ENCODE measurements at places on chromosomes 3 and 15.

DNA sequence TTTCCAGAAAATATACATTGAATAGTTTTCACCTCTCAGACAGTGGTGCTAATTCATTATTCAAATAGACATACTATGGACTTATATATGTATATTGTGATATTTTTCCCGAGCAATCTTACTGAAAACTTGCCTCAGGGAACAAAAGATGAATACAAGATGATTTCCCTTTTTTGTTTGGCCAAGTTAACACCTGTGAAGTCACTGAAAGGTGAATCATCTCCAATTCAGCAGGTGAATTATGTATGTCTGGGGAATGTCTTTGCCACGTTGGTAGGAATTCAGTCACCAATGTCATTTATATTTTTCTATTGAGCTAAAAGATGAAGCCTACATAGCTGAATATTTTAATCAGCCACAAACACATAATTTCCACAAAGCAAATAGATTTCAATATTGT lies 88.2 kb downstream of the GPR156 start:
- DNase-seq: no peak

GRCh38 chr3:172787746-172788145 lies 37.2 kb downstream of the ECT2 start:
- DNase-seq: no peak

- DNase-seq: no peak
Measured at GRCh38 chr3:114974387-114974786, 172.7 kb downstream of the ZBTB20 start.

DNA sequence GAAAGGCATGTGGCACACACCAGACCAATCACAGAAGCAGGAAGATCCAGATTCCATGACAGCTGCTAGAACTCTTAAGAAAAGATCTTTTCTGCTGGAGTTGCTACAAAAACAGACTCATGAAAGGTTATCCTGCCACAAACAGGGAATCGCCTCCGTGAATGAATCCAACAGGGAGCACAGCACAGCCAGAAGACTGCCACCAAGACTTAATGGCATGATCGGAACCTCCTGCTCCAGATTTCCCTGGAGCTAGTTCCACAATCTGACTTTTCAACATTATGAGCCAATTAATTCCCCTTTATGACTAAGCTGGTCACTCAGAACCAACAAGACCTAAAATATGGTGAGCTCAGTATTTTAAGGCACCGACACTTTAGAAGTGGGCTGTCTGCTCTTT lies 232.5 kb downstream of the FOXP1 start:
- no peak for DNase-seq

DNA sequence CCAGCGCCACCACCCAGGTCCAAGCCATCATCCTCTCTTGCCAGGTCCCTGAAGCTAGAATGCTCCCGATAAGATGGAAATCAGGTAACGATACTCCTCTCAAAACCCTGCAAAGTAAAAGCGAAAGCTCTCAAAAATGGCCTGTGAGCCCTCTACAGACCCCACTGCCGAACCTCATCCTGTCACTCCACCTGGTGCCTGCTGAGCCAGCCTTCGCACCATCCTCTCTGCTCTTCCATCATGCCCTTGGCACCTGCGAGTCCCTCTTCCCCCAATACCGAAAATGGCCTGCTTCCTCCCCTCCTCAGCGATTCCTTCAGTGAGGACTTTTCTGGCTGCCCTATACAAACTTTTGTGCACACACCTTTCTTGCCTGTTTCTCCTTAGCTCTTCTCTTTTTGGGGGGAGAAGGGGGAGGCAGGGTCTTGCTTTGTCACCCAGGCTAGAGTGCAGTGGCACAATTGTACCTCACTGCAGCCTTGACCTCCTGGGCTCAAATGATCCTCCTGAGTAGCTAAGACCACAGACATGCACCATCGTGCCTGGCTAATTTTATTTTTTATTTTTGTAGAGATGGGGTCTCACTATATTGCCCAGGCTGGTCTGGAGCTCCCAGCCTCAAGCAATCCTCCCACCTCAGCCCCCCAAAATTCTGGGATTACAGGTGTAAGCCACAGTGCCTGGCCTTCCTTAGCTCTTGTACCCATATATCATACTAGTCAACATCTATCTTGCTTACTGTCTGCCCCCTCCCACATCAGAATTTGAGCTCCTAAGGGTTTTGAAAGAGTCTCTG lies 3.0 kb downstream of the IDH2 start:
- DNase-seq: no peak

Data from fibroblast of skin of back (primary cell).